ENCODE measurements at places on chromosomes 2 and 18. TPM values are rescaled to one million over a fixed set of nuclear protein-coding genes. Genes with fewer than 3 reads are reported as not detected.

- no peaks in the 10 kb centered on the region for H3K36me3 ChIP-seq
- H3K4me1 ChIP-seq, result no peaks in the 10 kb centered on the region
- H3K27ac ChIP-seq, result no peak overlapping the region
- DNase-seq, result no peak
Observed at GRCh38 chr18:8948011-8948410, 154.5 kb upstream of the NDUFV2 start.

DNA sequence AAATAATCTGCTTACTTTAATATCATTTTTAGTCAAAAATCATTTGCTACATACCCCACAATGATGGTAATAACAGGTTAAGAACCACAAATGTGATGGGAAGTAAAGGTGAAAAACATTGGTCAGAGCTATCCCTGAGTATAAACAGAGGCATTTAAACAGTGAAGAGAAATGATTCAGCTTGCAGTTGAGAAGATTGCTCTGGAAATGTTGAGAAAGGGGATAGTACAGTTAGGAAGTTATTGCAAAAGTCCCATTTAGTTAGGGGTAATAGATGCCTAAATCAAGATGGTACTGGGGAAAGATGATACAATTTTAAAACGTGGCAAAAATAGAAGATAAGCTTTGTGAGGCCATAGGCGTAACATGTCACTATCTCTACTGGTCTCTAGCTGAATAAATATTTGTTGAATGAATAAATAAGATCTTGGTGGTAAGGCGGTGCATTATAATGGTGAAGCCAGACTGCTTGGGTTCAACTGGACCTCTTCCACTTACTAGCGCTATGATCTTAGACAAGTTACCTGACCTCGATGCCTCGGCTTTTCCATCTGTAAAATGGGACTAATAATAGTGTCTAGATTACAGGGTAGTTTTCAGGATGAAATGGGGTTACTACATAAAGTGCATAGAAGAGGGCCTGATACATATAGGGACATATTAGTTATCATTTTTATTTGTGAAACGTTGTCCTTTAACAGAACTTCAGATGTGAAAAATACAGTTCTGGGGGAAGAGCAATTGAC lies 2.0 kb upstream of the BZW1 start:
- no peak for DNase-seq
- H3K27ac ChIP-seq, result peak overlapping the region; percentile 97
- no peaks in the 10 kb centered on the region for H3K27me3 ChIP-seq
- H3K4me1 ChIP-seq, result peaks cover 37% of the 10 kb centered on the region
- H3K4me3 ChIP-seq, result no peak overlapping the region

DNA sequence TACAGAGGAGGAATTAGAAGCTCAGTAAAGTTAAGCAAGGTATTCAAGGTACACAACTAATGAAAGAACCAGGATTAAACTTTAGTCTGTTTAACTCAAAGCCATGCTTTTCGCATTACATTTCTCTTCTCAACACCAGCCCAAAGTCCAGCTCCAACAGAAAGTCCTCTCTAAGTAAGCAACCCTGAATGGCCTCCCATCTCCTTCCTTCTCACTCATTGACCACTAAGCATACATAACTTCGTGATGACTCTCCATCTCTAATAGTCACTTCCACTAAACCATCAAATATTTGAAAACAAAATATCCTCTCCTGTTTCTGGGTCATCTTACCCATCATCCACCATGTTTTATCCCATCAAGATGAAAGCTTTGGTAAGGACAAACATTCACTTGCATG lies 219.8 kb downstream of the RAD51AP2 start:
- H3K36me3 ChIP-seq, result no peaks in the 10 kb centered on the region
- H3K27me3 ChIP-seq, result no peaks in the 10 kb centered on the region
- no peaks in the 10 kb centered on the region for H3K4me1 ChIP-seq

GRCh38 chr2:66762761-66763160 lies 327.8 kb downstream of the MEIS1 start:
- H3K36me3 ChIP-seq, result no peaks in the 10 kb centered on the region
- no peaks in the 10 kb centered on the region for H3K4me1 ChIP-seq
- DNase-seq, result no peak

DNA sequence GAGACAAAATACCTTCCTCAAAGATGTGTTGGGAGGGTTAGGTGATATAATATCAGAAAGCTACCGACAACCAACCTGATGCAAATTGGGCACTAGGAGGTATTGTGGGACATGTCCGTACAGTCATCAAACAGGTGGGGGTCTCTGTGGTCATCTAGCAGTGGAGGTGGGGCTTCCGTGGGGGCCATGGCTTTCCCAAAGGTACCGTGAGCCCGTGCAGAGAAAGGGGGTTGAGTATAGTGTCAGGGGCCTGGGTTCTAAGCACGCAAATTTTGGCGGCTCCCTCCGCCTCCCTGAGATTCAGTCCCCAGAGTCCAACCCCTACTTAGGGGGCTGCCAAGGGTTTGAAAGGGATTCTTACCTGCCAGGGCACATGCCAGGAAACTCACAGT lies 32.6 kb downstream of the HJURP start:
- no peaks in the 10 kb centered on the region for H3K27me3 ChIP-seq
- H3K4me1 ChIP-seq, result peaks cover 6% of the 10 kb centered on the region
- DNase-seq, result no peak
- no peak overlapping the region for H3K4me3 ChIP-seq
- H3K27ac ChIP-seq, result peak overlapping the region; percentile 88
- H3K36me3 ChIP-seq, result no peaks in the 10 kb centered on the region

- H3K4me3 ChIP-seq, result no peak overlapping the region
- H3K27ac ChIP-seq, result no peak overlapping the region
- DNase-seq, result no peak
- H3K36me3 ChIP-seq, result no peaks in the 10 kb centered on the region
- H3K27me3 ChIP-seq, result no peaks in the 10 kb centered on the region
Observed at GRCh38 chr2:104562537-104562936, 291.4 kb upstream of the POU3F3 start.

GRCh38 chr2:165635532-165635931 lies 158.5 kb downstream of the GALNT3 start:
- no peaks in the 10 kb centered on the region for H3K27me3 ChIP-seq
- H3K4me3 ChIP-seq, result no peak overlapping the region
- no peaks in the 10 kb centered on the region for H3K36me3 ChIP-seq
- H3K4me1 ChIP-seq, result no peaks in the 10 kb centered on the region
- H3K27ac ChIP-seq, result no peak overlapping the region

DNA sequence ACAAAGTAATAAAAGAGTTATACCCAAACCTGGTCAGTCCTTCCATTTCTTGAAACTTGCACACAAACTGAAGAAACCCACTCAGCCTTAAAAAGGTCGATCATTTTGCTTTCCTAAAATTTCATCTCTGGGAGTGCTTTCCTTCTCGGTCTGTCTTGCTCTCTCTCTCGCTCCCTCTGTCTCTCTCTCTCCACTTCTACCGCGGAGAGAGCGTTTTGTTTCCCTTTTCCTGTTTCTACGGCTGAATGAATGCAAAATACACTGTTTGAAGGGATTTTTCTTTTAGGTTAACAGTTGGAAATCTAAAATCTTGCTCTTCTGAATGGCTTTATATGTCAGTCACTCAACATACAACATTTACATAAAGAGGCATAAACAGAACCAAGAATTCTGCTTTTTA lies 424.2 kb downstream of the TGIF1 start:
- no peak for DNase-seq
- no peaks in the 10 kb centered on the region for H3K4me1 ChIP-seq
- no peaks in the 10 kb centered on the region for H3K27me3 ChIP-seq
- H3K27ac ChIP-seq, result no peak overlapping the region
- H3K4me3 ChIP-seq, result no peak overlapping the region
- no peaks in the 10 kb centered on the region for H3K36me3 ChIP-seq

GRCh38 chr18:48546396-48546795 lies 7.6 kb downstream of the CTIF start:
- peaks cover 15% of the 10 kb centered on the region for H3K4me1 ChIP-seq
- no peak for DNase-seq
- no peaks in the 10 kb centered on the region for H3K27me3 ChIP-seq
- H3K27ac ChIP-seq, result no peak overlapping the region

GRCh38 chr2:45342-46130 lies 769 bp downstream of the FAM110C start:
- peak overlapping the region; percentile 92 for H3K4me3 ChIP-seq
- peaks cover 2% of the 10 kb centered on the region for H3K36me3 ChIP-seq
- peak overlapping the region; percentile 99 for H3K27ac ChIP-seq

GRCh38 chr18:75115514-75115913 lies 93.4 kb downstream of the PTGR3 start:
- H3K4me3 ChIP-seq, result no peak overlapping the region
- H3K27ac ChIP-seq, result no peak overlapping the region
- H3K27me3 ChIP-seq, result no peaks in the 10 kb centered on the region
- no peaks in the 10 kb centered on the region for H3K4me1 ChIP-seq
- no peak for DNase-seq
- H3K36me3 ChIP-seq, result no peaks in the 10 kb centered on the region

GRCh38 chr18:58095222-58095621 lies 51.2 kb downstream of the NEDD4L start:
- no peak overlapping the region for H3K4me3 ChIP-seq
- H3K36me3 ChIP-seq, result no peaks in the 10 kb centered on the region
- DNase-seq, result no peak
- no peaks in the 10 kb centered on the region for H3K27me3 ChIP-seq
- H3K27ac ChIP-seq, result no peak overlapping the region

DNA sequence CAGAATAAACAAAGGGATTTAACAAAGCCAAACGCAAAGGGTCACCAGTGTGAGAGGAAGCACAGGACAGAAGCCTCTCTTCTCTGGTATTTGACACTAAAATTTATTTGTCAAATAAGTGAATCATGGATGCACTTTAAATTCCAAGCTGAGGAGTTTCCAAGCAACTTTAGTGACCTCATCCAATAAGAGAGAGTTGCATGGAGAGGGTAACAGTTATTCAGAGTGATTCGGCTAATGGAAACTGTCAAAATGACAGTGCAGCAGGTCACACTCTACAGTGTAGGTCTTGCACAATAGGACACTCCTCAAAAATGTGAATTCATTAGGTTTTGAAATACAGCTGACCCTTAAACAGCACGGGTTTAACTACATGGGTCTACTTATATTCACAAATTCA lies 103.9 kb upstream of the ACVR1C start:
- H3K27me3 ChIP-seq, result no peaks in the 10 kb centered on the region
- no peak overlapping the region for H3K4me3 ChIP-seq
- peaks cover 3% of the 10 kb centered on the region for H3K4me1 ChIP-seq
- peaks cover 12% of the 10 kb centered on the region for H3K36me3 ChIP-seq
- DNase-seq, result no peak

GRCh38 chr18:78416853-78417252 lies 562.8 kb upstream of the SALL3 start:
- no peak for DNase-seq
- no peaks in the 10 kb centered on the region for H3K27me3 ChIP-seq
- no peak overlapping the region for H3K27ac ChIP-seq
- no peaks in the 10 kb centered on the region for H3K4me1 ChIP-seq

GRCh38 chr2:113376913-113377445 lies 60.5 kb upstream of the ZNG1B start:
- H3K4me1 ChIP-seq, result no peaks in the 10 kb centered on the region
- H3K4me3 ChIP-seq, result no peak overlapping the region
- H3K36me3 ChIP-seq, result no peaks in the 10 kb centered on the region
- no peaks in the 10 kb centered on the region for H3K27me3 ChIP-seq

Gene MC2R
- total RNA-seq, result not detected

Gene KCNJ13
- not detected for total RNA-seq

Gene HAT1
- 17.3 TPM for total RNA-seq

Gene ZEB2
- 39.6 TPM for total RNA-seq

Gene GPR39
- 13.0 TPM for total RNA-seq

Gene ANO7
- 0.33 TPM for total RNA-seq

Gene HS6ST1
- total RNA-seq, result 19.1 TPM

Gene FAM237A
- not detected for total RNA-seq

All from liver (tissue), 10 donors.